CD4-positive, alpha-beta T cell treated with Interleukin-21 for 1 hour (primary cell): ENCODE measurements at places on chromosomes 6 and 20.
A peak's percentile ranks its signal among the peaks of the same experiment; 100 is the strongest.

DNA sequence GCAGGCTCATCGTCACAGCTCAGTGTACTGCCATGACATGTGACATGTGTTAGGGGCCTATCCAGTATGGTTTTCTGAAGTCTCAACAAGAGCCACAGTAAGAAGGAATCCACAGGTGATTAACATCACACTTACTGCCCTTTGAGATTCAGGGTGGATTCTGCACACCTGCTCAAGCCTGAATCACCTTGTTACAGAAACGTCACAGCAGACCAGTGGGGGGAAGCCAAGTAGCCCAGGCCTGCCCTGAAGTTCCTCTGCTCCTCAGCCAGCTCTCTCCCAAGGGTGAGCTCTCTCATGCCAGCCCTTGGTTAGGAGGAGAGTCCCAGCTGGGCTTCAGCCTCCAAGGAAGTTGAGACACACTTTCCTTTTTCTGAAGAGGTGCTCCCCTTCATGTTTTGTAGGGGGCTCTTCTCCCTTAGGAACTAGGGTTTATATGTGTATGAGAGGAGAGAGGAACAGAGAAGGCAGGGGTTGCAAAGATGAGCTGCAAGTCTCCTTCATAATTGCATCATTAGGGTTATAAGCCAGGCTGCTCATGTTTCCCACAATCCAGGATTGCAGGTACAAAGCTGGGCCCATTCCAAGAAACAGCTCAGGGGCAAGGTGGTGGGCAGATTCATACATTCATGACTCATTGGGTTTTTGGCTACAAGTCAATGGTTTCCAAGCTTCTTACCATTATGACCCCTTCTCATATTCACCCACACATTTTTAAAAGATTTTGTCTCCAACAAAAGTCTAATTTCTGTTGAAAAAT, 11.6 kb downstream of the GSS start:
- no peak for DNase-seq

DNA sequence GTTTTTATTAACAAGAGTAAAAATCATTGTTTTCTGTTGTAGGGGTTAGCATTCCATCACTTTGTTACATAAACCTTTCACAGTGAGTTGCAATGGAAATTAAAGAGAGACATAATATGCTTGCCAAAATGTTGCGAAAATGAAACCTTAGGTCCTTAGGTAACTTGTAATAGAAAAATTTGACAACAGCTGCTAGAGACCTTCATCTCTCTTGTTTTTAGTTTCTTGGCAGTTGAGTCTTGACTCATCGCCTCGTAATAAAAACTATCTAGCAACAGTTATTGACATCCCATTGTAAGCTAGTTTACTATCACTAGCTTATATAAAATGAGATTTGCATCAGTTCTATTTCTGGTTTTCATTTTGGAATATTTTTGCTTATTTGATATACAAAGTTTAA, 179.0 kb upstream of the MMS22L start:
- DNase-seq, result no peak

DNA sequence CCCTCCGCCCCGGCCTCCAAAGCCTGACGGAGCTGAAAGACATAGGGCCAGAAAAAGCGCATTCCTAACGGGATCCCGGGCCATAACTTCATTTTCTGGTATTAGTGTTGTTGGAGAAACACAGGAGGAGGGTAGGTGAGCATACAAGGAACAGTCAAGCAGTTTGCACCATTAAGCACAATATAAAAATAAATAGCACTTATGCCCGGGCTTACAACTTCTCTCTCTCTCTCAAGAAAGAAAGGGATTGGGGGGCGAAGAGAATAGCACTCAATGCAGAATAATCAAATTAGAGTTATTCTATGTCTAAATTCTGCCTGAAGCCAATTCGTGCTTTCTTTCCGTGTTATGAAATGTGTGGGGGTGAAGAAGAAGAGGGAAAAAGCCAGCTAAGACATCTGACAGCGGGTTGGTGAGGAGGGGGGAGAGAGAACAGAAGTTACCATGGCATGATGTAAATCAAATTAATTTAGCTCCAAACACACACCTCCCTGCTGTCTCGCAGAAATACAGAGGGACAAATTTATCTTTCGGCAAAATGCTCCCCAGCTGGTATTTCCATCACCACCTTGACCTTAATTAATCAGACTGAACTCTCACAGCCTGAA, 508 bp upstream of the METTL24 start:
- DNase-seq, result no peak

- no peak for DNase-seq
Observed at GRCh38 chr6:126374372-126374771, 34.5 kb downstream of the CENPW start.

DNA sequence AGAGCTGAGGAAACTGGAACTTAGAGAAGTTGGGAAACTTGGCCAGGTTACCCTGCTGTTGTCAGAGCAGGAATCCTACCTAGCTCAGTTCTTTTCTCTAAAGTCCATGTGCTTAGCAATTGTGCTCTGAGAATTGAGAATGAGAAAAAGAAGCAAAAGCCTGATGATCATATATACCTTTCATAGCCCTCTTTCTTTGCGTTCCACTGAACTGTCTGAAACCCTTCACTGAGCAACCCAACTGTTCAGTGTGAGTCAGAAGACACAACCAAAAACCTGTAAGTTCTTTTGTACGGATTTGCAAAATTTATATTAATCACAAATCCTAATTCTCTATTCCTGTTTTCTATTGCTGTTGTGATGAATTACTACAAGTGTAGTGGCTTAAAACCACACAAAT, 80.6 kb downstream of the PHF3 start:
- no peak for DNase-seq

GRCh38 chr6:1901556-1901955, 291.8 kb downstream of the FOXC1 start:
- DNase-seq, result no peak

DNA sequence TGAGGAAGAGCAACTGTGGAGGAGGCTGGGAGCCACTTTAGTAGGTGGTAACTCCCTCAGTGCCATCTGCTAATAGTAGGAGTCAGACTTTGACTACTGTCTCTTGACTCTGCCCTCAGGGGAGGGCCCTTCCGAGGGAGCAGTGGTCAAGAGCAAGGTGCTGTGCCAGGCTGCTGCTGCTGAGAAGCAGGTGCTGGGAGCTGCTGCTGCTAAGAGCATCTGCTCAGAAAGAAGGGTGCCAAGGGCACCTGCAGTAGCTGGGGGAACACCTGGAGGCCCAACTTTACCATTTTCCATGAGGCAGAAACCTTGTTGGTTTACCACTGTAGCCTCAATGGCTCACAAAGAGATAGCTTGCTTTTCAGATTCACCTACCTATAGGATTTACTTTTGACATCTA, 18.5 kb downstream of the GGTLC1 start:
- DNase-seq, result no peak

GRCh38 chr20:40493071-40493470, 196.0 kb downstream of the MAFB start:
- DNase-seq, result no peak

GRCh38 chr6:141326426-141326825, 806.3 kb upstream of the GJE1 start:
- peak; percentile 50 for DNase-seq

- no peak for DNase-seq
Observed at GRCh38 chr6:19569563-19569962, 267.6 kb upstream of the ID4 start.

GRCh38 chr6:160279850-160280249, 21.2 kb upstream of the SLC22A2 start:
- no peak for DNase-seq

- peak; percentile 49 for DNase-seq
Observed at GRCh38 chr20:53001498-53002301, 29.5 kb downstream of the TSHZ2 start.

- no peak for DNase-seq
Observed at GRCh38 chr6:42704937-42705374, 17.4 kb downstream of the PRPH2 start.

DNA sequence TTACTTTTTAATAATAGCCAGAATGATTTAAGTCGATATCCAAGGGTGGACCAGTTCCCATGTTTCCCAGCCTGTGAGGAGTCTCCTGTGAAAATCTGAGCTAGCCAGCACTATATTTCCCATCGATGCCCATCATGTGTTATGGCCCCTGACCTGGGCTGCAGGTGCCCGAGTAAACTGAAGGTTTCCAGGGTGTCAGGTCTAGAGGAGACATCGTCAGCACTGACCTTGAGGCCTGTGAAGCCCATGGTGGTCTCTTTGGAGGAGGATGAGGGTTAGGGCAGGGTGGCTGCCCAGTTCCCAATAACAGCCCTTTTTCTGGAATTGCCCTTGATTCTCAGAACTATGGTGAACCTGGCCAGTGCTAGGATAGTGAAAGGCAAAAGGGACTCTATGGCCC, 63.0 kb upstream of the TOP1 start:
- DNase-seq, result no peak

- no peak for DNase-seq
Observed at GRCh38 chr20:1130847-1131246, 12.4 kb downstream of the PSMF1 start.

GRCh38 chr6:36387440-36388303, at the start of gene ETV7:
Gene ETV7, minus strand, starts transcription at chr6:36387669. Its CDS starts 128 bp downstream, at chr6:36387541.
- DNase-seq, result peak; percentile 68

DNA sequence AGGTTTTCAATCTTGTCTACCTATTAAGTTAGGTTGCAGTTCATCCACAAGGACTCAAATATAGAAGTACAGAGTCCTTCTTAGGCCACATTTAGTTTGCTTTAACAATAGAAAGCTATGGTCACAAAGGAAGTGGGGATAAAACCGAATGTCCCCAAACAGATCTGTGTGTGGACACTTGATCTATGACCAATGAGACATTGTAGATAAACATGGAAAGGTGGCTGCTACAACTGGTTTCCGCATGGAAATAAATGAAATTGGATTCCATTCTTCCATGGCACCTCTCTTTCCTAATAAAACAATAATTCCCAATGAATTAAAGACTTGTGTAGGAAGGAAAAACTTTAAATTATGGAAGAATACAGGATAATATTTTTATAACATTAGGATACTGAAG, 20.4 kb upstream of the DOK5 start:
- no peak for DNase-seq

- no peak for DNase-seq
Observed at GRCh38 chr6:147506704-147507114, 1.8 kb upstream of the SAMD5 start.

DNA sequence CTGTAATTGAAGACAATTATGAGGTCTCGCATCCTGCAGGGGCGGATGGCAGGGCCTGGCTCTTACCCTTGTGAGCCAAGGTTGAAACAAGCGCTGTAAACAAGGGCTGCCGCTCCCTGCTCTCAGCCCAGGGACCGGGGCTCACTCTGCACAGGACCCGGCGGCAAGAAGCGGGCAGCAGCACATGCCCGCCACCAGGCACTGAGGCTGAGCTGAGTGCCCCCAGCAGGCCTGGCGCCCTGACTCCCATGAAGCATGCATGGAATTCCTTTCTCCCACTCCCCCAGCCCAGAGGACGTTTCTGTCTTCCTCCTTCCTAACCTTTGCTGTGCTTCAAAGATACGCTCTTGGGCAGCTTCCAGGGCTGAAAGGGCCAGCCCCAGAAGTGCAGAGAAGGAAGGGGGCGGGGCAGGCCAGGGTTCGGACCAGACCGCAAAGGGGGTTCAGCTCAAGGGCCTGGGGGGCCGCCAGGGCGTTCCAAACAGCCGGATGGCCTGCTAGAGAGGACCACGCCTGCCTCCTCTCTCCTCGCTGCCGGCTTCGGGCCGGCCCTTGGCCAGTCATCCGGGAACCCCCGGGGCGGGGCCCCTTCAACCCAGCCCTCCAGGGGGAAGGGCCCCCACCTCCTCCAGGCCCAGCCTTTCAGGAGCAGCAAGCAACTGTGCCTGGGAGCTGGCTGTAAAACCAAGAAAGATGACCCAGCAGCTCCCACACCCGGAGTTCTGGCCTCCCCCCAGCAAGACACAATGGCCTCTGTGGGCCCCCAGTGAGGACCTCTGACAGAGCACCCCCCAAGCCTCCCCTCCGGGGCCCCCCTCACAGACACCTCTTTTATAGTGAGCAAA, 109.9 kb downstream of the NOL4L start:
- no peak for DNase-seq

GRCh38 chr20:49560186-49560585, 7.8 kb downstream of the PTGIS start:
- no peak for DNase-seq

- DNase-seq, result peak; percentile 50
Observed at GRCh38 chr6:16657768-16658167, 103.5 kb downstream of the ATXN1 start.

GRCh38 chr6:42113936-42114636, 28.3 kb downstream of the C6orf132 start:
- no peak for DNase-seq

DNA sequence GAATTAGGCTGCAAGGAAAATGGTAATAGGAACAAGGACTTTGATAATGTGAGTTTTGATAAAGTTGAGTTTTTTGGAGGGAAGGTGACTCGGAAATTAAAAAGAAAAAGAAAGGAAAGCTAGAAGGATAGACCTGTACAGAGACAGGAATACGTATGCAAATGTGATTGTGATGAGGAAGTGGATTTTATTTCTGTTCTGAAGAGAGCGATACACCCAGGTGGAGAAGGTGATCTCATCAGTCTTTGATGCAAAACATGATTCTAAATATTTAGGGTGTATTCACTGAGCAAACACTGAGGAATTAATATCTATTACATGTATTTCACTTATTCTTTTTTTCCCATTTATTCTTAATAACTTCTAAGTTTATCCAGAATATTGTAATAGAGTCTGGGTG, 9.2 kb upstream of the PLEKHG1 start:
- no peak for DNase-seq

DNA sequence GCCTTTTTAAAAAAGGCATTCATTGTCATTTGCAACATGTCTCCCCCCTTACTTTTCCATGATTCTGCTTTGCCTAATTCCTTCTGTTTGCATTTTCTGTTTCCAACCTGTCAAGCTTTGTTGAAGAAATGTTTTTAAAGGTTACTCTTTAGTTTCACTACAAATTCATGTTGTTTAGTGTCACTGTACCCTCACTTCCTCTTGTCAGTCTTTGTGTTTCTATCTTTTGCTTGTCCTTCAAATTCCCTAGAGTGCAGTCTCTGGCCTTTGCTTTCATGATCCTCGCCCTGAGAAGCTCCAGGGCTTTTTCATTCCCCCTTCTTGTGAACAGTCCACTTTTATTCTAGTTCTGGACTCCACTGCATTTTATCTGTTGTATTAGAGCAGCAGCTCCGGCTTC, 90.6 kb downstream of the MAP3K4 start:
- no peak for DNase-seq

GRCh38 chr6:147201885-147202515, 2.2 kb upstream of the STXBP5 start:
- DNase-seq, result peak; percentile 23

GRCh38 chr6:135137826-135138225, 43.3 kb upstream of the MYB start:
- no peak for DNase-seq

- DNase-seq, result no peak
Observed at GRCh38 chr20:62168061-62168460, 14.8 kb upstream of the MTG2 start.

DNA sequence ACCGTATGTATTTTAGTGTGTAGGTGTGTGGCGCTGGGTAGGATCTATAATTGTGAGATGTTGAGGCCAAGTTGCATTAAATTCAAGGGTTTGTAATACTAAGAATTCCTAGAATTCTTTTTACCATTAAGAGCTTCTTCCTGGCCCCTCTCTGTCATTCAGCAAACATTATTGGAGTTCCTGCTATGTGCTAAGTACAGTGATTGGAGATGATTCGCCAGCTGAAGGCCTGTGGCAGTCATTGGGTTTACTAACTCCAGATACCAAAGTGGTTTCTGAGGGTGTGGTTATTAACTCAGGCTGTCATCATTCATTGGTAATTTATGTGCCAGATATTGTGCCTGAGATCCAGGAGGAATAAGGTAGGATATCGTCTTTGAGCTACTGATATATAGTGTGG, 167.1 kb downstream of the LAMA2 start:
- no peak for DNase-seq

GRCh38 chr6:162395181-162395580, 332.4 kb downstream of the PRKN start:
- no peak for DNase-seq
